NCI-H2029 (cell line): ENCODE measurements at places on chromosomes 11 and 22.

DNA sequence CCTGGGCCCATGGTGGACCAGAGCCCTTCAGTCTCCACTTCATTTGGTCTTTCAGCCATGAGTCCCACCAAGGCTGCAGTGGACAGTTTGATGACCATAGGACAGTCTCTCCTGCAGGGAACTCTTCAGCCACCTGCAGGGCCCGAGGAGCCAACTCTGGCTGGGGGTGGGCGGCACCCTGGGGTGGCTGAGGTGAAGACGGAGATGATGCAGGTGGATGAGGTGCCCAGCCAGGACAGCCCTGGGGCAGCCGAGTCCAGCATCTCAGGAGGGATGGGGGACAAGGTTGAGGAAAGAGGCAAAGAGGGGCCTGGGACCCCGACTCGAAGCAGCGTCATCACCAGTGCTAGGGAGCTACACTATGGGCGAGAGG is 4.3 kb downstream of the ZBTB16 start:
- DNase-seq: no peak

DNA sequence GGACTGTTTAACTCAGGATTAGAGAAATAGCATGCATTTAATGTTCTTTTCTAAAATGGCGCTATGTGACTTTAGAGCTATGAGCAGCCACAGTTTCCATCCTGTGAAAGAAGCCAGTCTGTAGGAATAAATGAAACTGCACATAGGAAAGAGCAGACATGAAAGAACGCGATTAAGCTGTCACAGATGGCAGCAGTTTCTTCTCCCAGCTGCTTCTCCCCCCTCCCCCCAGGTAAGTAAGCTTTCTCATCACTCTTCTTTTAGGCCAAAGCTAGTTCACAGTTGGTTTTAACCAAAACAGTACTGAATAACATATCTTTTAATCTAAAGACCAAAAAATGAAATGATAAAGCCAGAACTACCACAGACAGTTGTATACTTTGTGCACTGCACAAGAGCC is 266.4 kb downstream of the KCNA4 start:
- DNase-seq: no peak

DNA sequence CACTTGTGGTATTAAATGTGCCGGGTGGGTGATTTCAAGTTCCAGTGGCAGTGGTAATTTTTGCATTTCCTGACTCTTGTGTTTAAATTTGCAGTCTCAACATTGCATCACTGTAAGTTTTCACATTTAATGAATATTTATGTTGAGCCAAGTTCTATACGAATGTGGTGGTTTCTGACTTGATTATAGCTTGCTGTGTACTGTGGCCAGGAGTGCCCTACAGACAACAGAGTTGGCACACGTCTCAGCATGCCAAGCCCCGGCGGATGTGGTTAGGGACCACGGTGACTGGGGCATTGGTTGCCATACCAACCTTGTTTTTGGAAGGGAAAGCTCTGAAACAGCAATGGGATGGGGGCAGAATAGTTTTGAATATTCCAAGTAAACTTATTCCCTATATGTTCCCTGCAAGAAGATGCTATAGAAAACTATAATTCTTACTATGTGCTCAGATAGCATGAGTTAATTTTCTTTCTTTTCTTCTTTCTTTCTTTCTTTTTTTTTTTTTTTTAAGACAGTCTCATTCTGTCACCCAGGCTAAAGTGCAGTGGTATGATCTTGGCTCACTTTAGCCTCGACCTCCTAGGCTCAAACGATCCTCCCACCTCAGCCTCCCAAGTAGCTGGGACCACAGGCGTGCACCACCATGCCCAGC is 16.0 kb downstream of the ZNRF3 start:
- no peak for DNase-seq

DNA sequence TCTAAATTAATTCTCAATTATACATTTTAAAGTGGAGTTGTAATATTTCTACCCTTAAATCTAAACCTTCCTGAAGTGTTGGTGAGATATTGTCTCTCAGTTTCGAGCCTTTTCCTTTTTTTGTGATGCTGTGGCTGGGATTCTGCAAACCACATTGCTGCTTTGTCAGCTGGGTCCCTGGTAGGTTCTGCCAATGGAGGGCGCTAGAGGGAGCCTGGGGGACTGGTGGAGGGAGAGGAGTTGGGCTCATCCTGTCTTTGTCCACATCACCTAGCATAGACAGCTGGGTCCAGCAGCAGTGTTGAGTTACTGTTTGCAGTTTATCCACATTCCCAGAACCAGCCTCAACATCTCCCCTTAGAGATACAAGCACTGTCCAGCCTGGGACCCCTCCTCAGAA is 41.0 kb downstream of the TRAF6 start:
- no peak for DNase-seq

- no peak for DNase-seq
These were observed 10.4 kb downstream of the P2RY2 start for GRCh38 chr11:73228268-73229134.

GRCh38 chr11:78941226-78941851 is 366.7 kb upstream of the NARS2 start:
- DNase-seq: peak; percentile 26
